Adipocyte (in vitro differentiated cells): ENCODE measurements at places on chromosomes 5 and 9.
A peak's percentile ranks its signal among the peaks of the same experiment; 100 is the strongest.

DNA sequence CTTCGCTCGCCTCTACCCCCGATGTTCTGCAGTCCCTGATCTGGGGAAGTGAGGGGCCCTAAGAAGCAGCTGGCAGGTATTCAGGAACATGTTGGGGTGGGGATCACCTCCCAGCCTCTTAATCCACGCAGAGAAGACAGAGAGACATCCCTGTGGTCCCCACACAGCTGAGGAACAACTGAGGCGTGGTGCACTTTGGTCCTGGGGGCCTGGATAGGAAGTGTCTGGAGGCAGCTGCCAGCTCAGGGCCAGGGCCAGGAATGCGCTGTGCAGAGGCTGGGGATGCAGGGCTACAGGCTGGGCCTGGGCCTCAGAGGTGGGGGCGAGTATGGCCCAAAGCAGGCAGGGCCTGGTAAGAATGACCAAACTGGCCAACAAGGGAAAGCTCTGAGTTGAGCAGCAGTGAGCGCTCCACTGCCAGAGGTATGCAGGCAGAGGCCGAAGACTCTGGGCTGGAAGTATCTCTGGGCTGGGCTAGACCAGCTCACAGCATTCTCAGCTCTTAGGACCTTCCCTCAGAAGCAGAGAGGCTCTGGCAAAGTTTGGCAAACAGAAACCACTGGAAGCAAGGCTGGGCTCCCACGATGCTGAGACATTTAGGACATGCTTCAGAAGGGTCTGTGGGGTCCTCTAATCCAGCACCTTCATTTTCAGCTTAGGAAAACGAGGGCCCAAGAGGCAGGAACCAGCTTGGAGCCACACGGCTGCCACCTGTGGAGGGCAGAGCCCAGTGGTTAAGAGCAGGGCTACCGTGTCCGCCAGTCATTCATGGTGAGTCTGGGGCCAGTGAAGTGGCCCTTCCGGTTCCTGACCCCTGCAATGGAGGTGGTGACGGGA lies 174.4 kb downstream of the GAPVD1 start:
- DNase-seq = no peak

- no peak for DNase-seq
Observed at GRCh38 chr5:19047277-19047676, 940.7 kb downstream of the CDH18 start.

- DNase-seq = peak; percentile 40
Observed at GRCh38 chr5:64666078-64666477, 24.2 kb upstream of the SHISAL2B start.

DNA sequence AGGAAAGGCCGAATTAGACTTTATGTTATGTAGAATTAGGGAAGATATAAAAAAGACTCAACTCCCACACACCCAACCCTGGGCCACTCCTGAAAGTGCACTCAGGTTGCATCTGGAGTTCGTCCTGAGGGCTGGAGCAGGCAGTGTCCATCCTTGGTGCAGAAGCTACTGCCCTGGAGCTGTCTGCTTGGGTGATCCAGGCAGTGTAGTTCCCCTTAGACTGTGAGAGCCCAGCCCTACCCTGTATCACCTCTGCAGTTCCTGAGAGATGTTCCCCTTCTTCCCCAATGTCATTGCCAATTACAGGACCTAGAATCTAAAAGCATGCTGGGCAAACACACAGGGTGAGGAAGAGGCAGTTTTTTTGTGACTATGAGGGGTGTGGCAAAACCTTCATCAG lies 368.3 kb upstream of the ST8SIA4 start:
- DNase-seq = no peak

- no peak for DNase-seq
Observed at GRCh38 chr5:89498699-89499098, 615.7 kb upstream of the MEF2C start.

- DNase-seq = no peak
Observed at GRCh38 chr5:91722736-91723467, 339.8 kb upstream of the ARRDC3 start.

DNA sequence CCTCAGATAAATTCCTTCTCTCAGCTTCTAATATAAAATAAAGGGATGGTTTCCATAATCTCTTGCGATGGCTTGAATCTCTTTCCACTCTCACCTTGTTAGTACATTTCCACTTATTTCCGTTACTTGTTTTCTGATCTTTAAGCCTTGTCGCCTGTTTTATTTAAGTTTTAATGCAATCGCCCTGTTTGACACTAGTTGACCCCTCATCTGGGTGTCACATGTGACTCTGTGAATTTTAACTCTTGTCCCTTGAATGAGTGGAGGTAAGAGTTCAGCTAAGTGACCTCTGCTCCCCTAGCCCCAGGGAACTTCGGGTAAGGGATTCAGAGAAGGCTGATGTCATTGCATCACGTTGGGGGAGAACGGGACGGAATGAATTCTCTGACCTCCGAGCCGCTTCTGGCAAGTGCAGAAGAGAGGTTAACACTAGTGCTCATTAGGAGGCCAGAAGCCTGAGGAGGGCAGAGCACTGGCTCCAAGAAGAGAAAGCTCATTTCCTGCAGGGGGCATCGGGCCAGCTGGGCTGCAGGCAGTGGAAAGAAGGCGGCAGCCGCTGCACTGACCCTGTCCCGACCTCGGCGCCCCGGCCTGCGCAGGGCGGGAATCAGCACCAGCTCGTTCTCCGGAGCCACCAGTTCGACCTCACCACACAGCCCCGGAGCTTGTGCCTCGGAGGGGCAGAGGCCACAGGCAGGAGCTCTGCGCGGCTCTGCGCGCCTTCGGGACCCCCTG lies 569 bp downstream of the HINT2 start:
- peak; percentile 74 for DNase-seq

GRCh38 chr5:6315580-6315979 lies 62.8 kb downstream of the MED10 start:
- DNase-seq = no peak

- DNase-seq = no peak
Observed at GRCh38 chr5:54828151-54828550, 157.2 kb downstream of the ESM1 start.

GRCh38 chr9:12777121-12778022 lies 2.6 kb downstream of the LURAP1L start:
- no peak for DNase-seq

DNA sequence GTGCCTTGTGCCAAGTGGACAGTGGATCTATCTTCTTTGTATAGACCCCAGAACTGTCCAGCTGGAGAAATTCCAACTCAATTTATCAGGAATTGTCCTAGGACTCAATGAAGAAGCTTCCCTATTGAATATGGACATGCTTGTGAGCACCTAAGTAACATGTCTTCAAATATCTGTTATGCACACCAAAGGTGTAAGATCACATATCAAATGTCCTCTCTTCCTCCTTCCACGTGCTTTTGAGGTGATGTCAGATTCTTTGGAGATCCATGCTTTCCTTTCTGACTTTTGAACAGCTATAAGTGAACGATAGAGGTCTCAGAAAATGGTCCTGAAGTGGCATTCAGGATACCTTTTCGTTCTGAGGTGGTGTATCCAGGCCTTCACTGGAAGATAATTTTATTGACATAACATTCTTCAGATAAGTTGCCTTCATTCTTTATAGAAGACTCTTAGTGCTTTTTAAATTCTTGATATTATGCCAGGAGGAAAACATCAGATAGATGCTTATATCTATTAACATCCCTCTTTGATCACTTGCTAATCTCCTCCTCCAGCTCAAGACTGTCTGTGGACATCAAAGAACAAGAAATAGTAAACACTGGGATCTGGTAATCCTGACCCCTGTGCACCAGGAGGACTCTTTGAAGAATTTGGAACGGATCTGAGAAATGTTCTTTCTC lies 246.4 kb downstream of the SMARCA2 start:
- DNase-seq = no peak

DNA sequence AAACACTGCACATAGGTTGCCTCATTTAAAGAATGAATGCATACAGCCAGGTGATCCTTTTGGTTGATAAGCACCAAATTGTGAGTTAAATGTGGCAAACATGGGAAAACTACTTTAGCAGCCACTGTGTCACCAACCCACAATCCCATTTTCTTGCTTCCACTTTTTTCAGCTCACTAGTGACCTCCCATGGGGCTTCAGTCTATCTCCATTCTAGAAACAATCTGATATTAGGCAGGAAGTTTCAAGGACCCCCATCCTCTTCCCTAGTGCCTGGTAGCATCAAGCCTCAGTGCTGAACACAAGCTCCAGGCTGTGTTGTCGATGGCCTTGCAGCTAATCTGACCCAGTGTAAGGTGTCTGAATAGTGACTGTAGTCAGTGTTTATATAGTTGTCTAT lies 66.2 kb downstream of the PLPPR1 start:
- DNase-seq = no peak

GRCh38 chr5:34857161-34857560 lies 18.2 kb downstream of the TTC23L start:
- DNase-seq = peak; percentile 26

DNA sequence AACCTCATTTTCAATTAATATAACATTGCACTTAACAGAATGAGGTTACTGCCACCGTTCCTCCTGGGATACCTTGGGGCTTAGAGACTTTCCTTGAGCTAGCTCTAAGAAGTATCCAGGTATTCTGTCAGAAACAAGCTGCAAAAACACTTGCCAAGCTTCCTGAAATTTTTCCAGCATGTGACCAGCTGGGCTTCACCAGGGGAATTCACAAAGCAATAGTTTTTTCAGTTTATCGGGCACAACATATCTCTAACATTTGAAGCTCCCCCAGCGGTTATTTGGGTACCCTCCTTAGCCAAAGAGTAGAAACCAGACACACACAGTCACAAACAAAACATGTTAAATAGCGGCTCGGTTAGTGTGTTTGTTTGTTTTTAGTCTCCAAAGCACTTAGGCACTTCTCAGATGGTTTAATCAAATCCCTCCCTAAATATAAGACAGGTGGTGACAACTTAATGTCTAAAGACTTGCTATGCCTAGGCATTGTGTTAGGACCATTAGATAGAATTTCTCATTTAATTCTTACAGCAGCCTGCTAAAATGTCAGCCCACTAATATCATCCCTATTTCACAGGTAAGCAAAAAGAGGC lies 278.2 kb downstream of the GLIS3 start:
- DNase-seq = no peak

DNA sequence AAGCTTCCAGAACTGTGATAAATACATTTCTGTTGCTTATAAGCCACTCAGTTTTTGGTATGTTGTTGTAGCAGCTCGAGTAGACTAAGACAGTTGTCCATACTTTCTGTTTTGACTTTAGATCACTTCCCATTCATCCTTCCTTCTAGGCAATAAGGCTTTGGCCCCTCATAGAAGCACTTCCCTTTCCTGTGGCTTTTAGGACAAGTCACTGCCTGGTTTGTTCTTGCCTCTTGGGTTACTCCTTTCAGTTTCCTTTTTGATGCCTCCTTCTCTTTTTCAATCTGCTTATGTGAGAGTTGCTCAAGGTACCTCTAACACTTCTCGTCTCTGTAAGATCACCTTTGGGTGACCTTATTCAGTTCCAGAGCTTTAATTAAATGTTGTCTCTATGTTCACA lies 72.4 kb upstream of the NTRK2 start:
- DNase-seq = no peak

DNA sequence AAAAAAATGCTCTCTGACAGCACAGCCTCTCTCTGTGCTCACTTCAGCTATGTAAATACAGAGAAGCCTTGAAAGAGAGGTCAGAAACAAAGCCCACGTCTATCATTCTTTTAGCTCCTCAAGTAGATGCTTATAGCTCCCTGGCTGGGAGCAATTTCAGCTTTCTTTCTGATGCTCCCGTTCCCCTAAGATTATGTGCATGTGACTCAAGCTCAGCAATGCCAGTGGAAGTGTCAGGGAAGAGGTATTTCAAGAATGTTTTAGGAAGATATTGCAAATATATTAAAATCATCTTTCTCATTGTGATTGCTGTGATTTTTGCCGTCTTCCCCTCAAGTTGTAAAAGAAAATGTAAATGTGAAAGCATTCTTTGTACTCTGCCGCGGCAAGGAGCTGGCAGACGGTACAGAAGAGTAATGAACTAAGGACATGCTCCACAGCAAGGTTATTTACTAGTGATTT lies 1353.7 kb upstream of the ACO1 start:
- peak; percentile 55 for DNase-seq

DNA sequence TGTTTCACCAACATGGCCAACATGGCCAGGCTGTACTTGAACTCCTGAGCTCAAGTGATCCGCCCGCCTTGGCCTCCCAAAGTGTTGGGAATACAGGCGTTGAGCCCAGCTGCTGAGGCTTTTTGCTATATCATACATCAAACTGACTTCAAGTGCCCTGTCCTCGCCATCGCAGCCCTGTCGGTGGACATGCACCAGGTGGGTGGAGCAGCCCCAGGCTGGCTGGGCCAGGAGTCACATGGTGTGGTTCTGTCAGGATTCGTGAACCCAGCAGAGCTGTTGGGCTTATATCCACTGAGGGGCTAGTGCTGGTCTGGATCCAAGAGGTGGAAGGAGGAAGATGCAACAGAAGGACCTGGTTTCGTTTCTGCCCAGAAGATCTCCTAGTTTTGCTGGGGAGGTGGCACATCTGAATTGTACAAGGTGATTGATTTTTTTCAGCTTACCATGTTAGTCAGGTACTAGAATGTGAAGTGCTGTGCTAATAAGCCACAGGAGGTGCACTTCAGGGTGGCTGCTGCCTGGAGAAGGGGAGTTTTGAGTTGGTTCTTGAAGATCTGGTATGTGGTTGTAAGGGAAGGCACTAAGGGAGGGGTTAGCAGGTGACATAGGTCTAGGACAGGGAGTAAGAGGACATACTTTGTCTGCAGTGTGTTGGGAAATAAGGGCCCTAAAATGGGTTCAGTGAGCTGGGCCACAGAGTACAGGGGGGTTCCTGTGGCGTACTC lies 16.1 kb downstream of the PCBD2 start:
- no peak for DNase-seq
